Activated naive CD4-positive, alpha-beta T cell treated with anti-CD3 and anti-CD28 coated beads, Interleukin-2, amount 10 ng/mL, durations not matched to agents 7 days and 5 days (primary cell): ENCODE measurements at places on chromosomes 4 and X.

GRCh38 chr4:135434936-135435335, 1233.3 kb upstream of the PABPC4L start:
- DNase-seq, result no peak
- H3K27ac ChIP-seq, result no peak overlapping the region
- no peak overlapping the region for H3K4me3 ChIP-seq
- H3K27me3 ChIP-seq, result no peaks in the 10 kb centered on the region
- H3K4me1 ChIP-seq, result no peaks in the 10 kb centered on the region
- no peaks in the 10 kb centered on the region for H3K36me3 ChIP-seq

- DNase-seq, result no peak
- no peak overlapping the region for H3K4me3 ChIP-seq
- H3K27me3 ChIP-seq, result no peaks in the 10 kb centered on the region
- no peak overlapping the region for H3K27ac ChIP-seq
- no peaks in the 10 kb centered on the region for H3K4me1 ChIP-seq
- H3K36me3 ChIP-seq, result no peaks in the 10 kb centered on the region
These were observed 161.1 kb downstream of the TECRL start for GRCh38 chr4:64248186-64248585.

DNA sequence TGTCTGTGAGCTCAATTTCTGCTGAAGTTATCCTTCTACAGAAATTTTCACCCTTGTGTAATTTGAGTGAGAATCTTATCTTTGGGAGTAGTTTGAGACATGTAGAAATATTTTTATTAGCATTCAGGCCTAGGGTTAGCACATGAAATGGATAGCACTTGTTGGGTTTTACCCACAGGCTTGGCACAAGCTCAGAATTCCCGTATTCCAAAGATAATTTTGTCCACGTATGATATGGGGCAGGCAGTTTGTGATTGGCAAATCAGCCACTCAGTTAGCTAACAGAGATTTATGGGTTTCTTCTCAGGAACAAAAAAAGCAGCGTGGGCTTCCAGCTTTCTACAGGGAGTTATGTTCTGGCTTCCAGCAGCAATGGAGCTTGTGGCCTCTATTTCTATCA, 117.9 kb upstream of the DCAF8L1 start:
- H3K36me3 ChIP-seq, result no peaks in the 10 kb centered on the region
- H3K4me3 ChIP-seq, result no peak overlapping the region
- H3K27me3 ChIP-seq, result no peaks in the 10 kb centered on the region
- no peak overlapping the region for H3K27ac ChIP-seq
- no peak for DNase-seq

- H3K4me1 ChIP-seq, result no peaks in the 10 kb centered on the region
- no peaks in the 10 kb centered on the region for H3K27me3 ChIP-seq
- H3K36me3 ChIP-seq, result no peaks in the 10 kb centered on the region
- H3K4me3 ChIP-seq, result no peak overlapping the region
- no peak for DNase-seq
These were observed 103.9 kb upstream of the PAQR3 start for GRCh38 chr4:79043138-79043537.

DNA sequence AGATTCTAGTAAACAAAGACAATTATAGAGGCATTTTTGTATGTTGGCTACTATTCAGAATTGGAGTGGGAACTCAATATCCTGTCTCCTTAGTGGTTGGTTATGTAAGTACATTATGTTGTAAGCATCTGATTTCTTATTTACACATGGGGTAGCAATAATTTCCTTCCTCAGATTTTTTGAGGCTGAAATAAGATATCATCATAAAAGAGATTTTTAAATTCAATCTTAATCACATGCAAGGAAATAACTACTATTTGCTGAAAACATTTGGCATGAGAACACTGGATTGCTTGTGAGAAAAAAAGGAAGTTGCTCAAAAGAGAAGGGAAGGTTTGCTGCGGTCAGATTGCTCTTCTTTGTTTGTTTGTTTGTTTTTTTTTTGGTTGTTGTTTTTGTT, 437.7 kb upstream of the HS3ST1 start:
- H3K27me3 ChIP-seq, result no peaks in the 10 kb centered on the region
- H3K36me3 ChIP-seq, result no peaks in the 10 kb centered on the region
- no peak overlapping the region for H3K27ac ChIP-seq
- H3K4me1 ChIP-seq, result no peaks in the 10 kb centered on the region
- H3K4me3 ChIP-seq, result no peak overlapping the region
- DNase-seq, result no peak

- H3K27ac ChIP-seq, result no peak overlapping the region
- no peaks in the 10 kb centered on the region for H3K27me3 ChIP-seq
- DNase-seq, result no peak
These were observed 62.4 kb downstream of the C4orf50 start for GRCh38 chr4:5955856-5956255.

GRCh38 chr4:156799121-156799589, 172.4 kb downstream of the PDGFC start:
- H3K4me3 ChIP-seq, result no peak overlapping the region
- no peaks in the 10 kb centered on the region for H3K36me3 ChIP-seq
- no peak for DNase-seq
- H3K27me3 ChIP-seq, result no peaks in the 10 kb centered on the region

GRCh38 chr4:158077835-158078234, 95.0 kb downstream of the GASK1B start:
- no peaks in the 10 kb centered on the region for H3K36me3 ChIP-seq
- no peaks in the 10 kb centered on the region for H3K4me1 ChIP-seq
- no peak for DNase-seq

- peak within 1 kb of the TSS; percentile 78 for H3K4me3 ChIP-seq
- peaks cover 28% of the 10 kb centered on the region for H3K4me1 ChIP-seq
- peak within 1 kb of the TSS; percentile 99 for H3K27ac ChIP-seq
- peak; percentile 85 for DNase-seq
- H3K27me3 ChIP-seq, result peaks cover 9% of the 10 kb centered on the region
- no peaks in the 10 kb centered on the region for H3K36me3 ChIP-seq
These were observed at the start of gene AP1AR for GRCh38 chr4:112231779-112232713. TSS of gene AP1AR (plus strand) at chr4:112231787. CDS start at chr4:112232092, 305 bp downstream.

DNA sequence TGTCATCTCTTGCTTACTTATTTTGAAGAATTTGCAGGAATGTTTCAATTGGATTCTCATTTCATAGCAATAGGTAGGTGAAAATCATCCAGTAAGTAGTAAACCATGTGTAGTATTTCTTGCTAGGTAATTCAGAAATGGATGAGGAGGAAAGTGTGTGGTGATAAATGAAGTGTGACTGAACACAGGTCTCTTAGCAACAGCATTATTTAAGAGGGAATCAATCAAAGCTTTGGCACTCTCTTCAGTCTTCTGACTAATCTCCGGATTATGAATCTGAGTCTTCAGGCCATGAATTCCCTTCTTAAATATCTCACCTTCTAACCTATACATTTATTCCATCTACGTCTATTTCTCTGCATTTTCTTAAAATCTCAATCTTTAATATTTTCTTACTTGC, 55.8 kb upstream of the ARHGAP24 start:
- no peak overlapping the region for H3K27ac ChIP-seq
- no peak overlapping the region for H3K4me3 ChIP-seq
- H3K4me1 ChIP-seq, result no peaks in the 10 kb centered on the region
- no peaks in the 10 kb centered on the region for H3K27me3 ChIP-seq
- H3K36me3 ChIP-seq, result no peaks in the 10 kb centered on the region
- DNase-seq, result no peak

GRCh38 chr4:184309241-184310170, 91.8 kb upstream of the ENPP6 start:
- H3K4me3 ChIP-seq, result no peak overlapping the region
- H3K4me1 ChIP-seq, result peaks cover 54% of the 10 kb centered on the region
- peak overlapping the region; percentile 80 for H3K27ac ChIP-seq
- no peaks in the 10 kb centered on the region for H3K27me3 ChIP-seq
- no peak for DNase-seq

DNA sequence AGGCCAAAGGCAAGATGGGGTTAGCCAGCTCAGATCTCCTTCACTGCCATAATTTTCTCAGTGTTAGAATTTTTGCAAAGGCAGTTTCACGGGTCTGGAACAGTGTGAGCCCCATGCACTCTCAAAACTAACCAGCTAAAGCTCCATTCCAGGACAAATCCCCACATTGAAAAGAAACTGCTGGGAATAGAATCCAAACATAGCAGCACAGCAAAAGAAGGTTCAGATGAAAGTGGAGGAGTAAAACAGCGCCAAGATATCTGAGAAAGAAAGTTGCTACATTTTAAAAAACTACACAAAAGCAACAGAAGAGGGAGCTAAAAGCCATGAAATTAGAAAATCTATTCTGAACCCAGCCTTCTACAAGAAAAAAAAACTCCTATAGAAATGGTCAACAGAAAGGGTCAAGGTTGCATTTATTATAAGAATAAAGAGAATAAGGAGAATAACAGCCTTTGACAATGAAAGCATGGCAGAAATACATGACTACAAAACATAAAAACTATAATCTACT, 39.6 kb upstream of the SLC7A3 start:
- no peak overlapping the region for H3K27ac ChIP-seq
- H3K36me3 ChIP-seq, result no peaks in the 10 kb centered on the region
- no peak for DNase-seq
- H3K4me3 ChIP-seq, result no peak overlapping the region
- H3K4me1 ChIP-seq, result peaks cover 12% of the 10 kb centered on the region

- peaks cover 18% of the 10 kb centered on the region for H3K4me1 ChIP-seq
- no peak for DNase-seq
- no peak overlapping the region for H3K27ac ChIP-seq
- H3K27me3 ChIP-seq, result peaks cover 98% of the 10 kb centered on the region
These were observed 13.3 kb downstream of the NKX3-2 start for GRCh38 chr4:13530823-13531624.

- no peak overlapping the region for H3K4me3 ChIP-seq
- DNase-seq, result no peak
- peaks cover 20% of the 10 kb centered on the region for H3K27me3 ChIP-seq
- H3K27ac ChIP-seq, result no peak overlapping the region
These were observed 47.6 kb downstream of the GRK4 start for GRCh38 chr4:3010998-3011397.

DNA sequence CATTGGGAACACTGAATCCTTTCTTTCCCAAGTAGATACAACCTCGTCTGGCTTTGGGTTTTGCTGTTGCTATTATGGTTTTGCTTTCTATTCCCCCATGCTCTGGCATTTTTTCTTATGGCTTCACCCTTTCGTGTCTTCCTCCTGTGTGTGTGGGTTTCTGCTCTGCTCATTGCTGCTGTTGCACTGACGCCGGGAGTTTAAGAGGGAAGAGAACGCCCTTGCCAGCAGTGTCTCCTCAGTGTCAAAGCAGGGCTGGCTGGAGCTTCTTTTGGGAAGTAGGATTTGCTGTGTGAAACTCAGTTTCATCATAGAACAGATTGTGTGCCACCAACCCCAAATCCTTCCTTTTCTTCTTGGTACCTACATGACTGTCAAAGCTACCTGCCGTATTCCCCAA, 63.7 kb downstream of the CLDN22 start:
- no peak overlapping the region for H3K4me3 ChIP-seq
- no peaks in the 10 kb centered on the region for H3K27me3 ChIP-seq
- H3K27ac ChIP-seq, result no peak overlapping the region

DNA sequence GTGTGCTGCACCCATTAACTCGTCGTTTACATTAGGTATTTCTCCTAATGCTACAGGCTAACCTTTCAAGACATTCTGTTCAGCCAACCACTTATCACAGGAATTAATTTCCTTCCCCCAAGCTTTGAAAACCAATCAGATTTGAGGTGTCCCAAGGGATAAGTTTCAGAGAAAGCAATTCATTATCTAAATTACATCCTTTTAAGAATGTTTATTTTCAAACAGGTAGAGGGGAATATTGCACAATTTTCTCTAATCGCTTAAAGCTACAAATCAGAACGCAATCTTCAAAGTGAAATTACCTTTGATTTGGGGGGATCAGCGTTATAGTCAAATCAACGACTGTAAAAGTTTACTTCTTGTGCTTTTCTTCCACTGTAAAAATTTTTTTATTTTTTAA, 1.6 kb downstream of the CLOCK start:
- peak overlapping the region; percentile 88 for H3K27ac ChIP-seq
- H3K4me3 ChIP-seq, result peak overlapping the region; percentile 85
- H3K4me1 ChIP-seq, result peaks cover 44% of the 10 kb centered on the region
- DNase-seq, result no peak
- H3K36me3 ChIP-seq, result no peaks in the 10 kb centered on the region
- H3K27me3 ChIP-seq, result peaks cover 16% of the 10 kb centered on the region

DNA sequence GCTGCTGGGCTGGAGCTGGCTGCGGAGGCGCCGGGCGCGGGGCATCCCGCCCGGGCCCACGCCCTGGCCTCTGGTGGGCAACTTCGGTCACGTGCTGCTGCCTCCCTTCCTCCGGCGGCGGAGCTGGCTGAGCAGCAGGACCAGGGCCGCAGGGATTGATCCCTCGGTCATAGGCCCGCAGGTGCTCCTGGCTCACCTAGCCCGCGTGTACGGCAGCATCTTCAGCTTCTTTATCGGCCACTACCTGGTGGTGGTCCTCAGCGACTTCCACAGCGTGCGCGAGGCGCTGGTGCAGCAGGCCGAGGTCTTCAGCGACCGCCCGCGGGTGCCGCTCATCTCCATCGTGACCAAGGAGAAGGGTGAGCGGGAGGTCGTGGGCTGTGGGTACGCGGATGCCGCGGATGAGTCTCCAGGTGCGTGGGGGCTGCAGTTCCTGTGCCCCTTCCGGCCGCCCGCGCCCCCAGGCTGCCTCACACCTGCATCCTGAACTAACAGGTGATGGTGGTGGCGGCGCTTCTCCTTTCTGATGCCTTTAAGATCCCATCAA, 499 bp downstream of the CYP2U1 start:
- peaks cover 3% of the 10 kb centered on the region for H3K36me3 ChIP-seq
- H3K27me3 ChIP-seq, result peaks cover 14% of the 10 kb centered on the region
- peak; percentile 55 for DNase-seq
- peak overlapping the region; percentile 79 for H3K4me3 ChIP-seq
- H3K27ac ChIP-seq, result peak overlapping the region; percentile 34

DNA sequence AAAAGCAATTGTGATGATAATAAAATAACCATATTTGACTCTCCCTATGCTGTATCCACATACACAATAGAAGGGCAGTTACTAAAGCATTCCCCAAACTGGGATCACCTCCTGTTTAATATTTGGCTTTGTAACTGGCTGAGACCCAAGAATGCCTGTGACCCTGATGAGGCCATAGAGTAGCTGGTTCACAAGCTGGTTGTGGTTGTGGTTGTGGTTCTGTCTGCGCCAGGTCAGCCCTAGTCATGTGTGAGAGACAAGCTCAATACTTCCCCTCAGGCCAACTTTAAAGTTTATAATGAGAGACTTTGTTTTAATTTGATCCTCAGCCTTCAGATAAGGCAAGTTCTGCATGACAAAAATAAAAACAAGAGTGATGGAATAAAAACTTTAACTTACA, 209.9 kb downstream of the PARM1 start:
- H3K36me3 ChIP-seq, result no peaks in the 10 kb centered on the region
- no peak overlapping the region for H3K4me3 ChIP-seq
- DNase-seq, result no peak
- no peaks in the 10 kb centered on the region for H3K4me1 ChIP-seq
- H3K27me3 ChIP-seq, result no peaks in the 10 kb centered on the region

- no peak for DNase-seq
- peak overlapping the region; percentile 8 for H3K27ac ChIP-seq
- H3K36me3 ChIP-seq, result peaks cover 33% of the 10 kb centered on the region
- H3K27me3 ChIP-seq, result no peaks in the 10 kb centered on the region
- H3K4me1 ChIP-seq, result peaks cover 29% of the 10 kb centered on the region
These were observed 4.5 kb downstream of the C1GALT1C1 start for GRCh38 chrX:120625371-120625770.
